ENCODE measurements at places on chromosomes 3 and 15. TPM values are rescaled to one million over a fixed set of nuclear protein-coding genes. Genes with fewer than 3 reads are reported as not detected.

DNA sequence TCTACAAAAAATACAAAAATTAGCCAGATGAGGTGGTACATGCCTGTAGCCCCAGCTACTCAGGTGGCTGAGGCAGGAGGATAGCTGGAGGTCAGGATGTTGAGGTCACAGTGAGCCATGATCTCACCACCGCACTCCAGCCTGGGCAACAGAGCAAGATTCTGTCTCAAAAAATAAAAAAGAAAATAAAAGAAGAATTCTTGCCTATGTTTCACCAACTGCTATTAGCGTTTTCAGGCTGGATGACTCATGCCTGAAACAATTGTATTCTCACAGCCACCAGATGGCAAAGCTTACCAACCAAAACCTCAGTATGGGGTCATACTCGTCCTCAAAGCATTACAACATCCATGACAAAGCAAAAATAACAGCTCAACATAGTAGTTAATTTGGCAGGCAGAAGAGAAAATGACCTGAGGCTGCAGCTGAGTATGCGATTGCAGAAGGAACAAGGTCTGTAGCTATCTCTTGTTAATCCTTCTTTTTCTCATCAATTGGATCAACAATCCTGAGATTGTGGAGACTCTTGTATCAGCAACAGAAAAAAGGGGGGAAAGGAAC lies 52.2 kb downstream of the TP53BP1 start:
- no peaks in the 10 kb centered on the region for H3K4me1 ChIP-seq
- H3K27ac ChIP-seq: no peak overlapping the region
- H3K36me3 ChIP-seq: peaks cover 59% of the 10 kb centered on the region
- H3K4me3 ChIP-seq: no peak overlapping the region
- no peak for DNase-seq

DNA sequence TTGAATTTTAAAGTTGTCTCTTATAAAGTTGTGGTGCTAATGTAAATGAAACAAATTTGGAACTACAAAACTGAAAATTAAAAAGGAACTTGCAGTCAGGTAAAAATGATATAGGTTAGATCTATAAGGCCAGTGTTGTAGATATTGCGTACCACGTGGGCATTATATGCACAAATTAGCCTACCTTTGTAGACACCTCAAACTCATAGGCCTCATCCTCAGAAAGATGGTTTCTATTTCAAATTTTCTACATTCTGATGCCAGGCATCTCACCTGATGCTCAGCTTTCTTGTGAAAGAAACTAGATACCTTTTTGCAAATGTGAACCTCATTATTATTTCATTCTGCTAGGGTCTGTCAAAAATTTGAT lies 25.6 kb downstream of the TMEM207 start:
- peaks cover 3% of the 10 kb centered on the region for H3K4me1 ChIP-seq
- H3K27ac ChIP-seq: no peak overlapping the region
- no peak for DNase-seq
- no peaks in the 10 kb centered on the region for H3K36me3 ChIP-seq
- no peaks in the 10 kb centered on the region for H3K27me3 ChIP-seq
- H3K4me3 ChIP-seq: no peak overlapping the region

- no peak overlapping the region for H3K4me3 ChIP-seq
- DNase-seq: no peak
- H3K36me3 ChIP-seq: peaks cover 52% of the 10 kb centered on the region
- no peak overlapping the region for H3K27ac ChIP-seq
- no peaks in the 10 kb centered on the region for H3K27me3 ChIP-seq
Observed at GRCh38 chr15:72554471-72555425, 80.6 kb downstream of the ARIH1 start.

DNA sequence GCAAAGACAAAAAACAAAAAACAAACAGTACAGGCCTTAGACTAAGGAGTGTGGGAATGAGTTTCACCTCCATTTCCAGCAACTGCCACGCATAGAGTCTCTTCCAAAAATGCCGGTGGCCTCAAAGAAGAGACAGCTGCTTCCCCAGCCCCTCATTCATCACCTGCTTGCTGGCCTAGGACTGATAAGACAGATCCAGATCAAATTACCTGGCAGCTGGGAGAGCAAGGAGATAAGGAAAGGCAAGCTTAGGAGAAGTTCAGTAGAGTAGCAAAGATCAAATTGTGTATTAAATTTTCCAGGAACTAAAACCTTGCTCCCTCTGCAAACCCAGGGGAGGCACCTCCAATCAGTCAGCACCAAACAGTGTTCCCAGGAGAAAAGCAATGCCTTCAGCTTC lies 325.8 kb upstream of the CTNNB1 start:
- no peak for DNase-seq
- no peaks in the 10 kb centered on the region for H3K36me3 ChIP-seq
- no peak overlapping the region for H3K27ac ChIP-seq
- no peaks in the 10 kb centered on the region for H3K4me1 ChIP-seq

GRCh38 chr3:169453256-169454059 lies 210.1 kb downstream of the MECOM start:
- H3K4me3 ChIP-seq: no peak overlapping the region
- H3K27me3 ChIP-seq: peaks cover 3% of the 10 kb centered on the region
- no peak overlapping the region for H3K27ac ChIP-seq

DNA sequence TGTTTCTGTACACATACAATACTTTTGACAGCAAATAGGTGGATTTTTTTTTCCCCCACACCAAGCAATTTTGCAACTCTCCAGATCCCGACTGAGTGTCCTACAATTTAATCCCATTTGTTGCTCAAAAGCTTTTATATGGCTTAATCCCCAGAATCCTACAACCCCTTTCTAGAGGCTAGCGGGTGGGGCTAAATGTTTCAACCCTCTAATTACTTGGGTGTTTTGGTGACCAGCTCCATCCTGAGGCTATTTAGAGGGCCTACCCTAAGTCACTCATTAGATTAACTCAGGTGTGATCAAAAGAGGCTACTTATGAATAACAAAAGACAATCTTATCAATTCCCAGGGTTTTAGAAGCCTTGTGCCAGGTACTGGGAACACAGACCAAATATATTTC lies 21.0 kb upstream of the FBXL2 start:
- no peak overlapping the region for H3K27ac ChIP-seq
- no peaks in the 10 kb centered on the region for H3K36me3 ChIP-seq
- no peak for DNase-seq
- no peaks in the 10 kb centered on the region for H3K4me1 ChIP-seq
- H3K4me3 ChIP-seq: no peak overlapping the region
- no peaks in the 10 kb centered on the region for H3K27me3 ChIP-seq

Gene SLC9C1
- 0.24 TPM for total RNA-seq

Gene IMPG2
- total RNA-seq: 0.29 TPM

Gene AQP9
- total RNA-seq: 0.10 TPM
